ENCODE measurements at places on chromosomes 7 and 10.
A peak's percentile ranks its signal among the peaks of the same experiment; 100 is the strongest.

DNA sequence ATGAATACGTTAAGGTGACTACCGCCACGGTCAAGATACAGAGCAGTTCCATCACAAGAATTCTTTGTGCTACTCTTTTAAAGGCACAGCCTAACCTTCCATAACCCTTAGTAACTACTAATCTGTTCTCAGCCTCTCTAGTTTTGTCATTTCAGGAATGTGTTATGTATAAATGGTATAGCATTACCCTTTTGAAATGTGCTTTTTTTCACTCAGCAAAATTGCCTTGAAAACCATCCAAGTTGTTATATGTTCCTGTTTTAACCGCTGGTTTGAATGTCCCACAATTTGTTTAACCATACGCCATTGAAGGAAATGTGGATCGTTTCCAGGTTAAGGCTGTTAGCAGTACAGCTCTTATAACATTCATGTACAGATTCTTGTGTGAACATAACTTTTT lies 32.0 kb downstream of the WAC start:
- peak; percentile 46 for DNase-seq

DNA sequence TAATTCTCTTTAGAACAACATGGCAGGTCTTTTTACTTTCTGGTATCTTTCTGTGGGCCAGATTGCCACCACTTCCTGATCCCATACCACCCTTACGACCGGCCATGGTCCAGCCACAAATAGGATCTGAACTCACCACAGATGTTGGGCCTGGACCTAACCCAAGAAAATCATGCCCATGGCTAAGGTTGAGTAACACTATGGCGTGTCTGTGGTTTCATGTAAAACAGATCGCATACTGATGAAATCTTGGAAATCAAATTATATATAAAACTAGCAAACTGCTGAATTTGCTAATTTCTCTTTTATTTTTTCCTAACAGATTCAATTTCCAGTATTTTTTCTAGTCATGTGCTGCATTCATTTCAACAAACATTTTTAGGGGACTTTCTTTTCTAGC lies 77.2 kb downstream of the CH25H start:
- DNase-seq = peak; percentile 94

GRCh38 chr10:62333135-62333889 lies 40.9 kb upstream of the ZNF365 start:
- DNase-seq = no peak

DNA sequence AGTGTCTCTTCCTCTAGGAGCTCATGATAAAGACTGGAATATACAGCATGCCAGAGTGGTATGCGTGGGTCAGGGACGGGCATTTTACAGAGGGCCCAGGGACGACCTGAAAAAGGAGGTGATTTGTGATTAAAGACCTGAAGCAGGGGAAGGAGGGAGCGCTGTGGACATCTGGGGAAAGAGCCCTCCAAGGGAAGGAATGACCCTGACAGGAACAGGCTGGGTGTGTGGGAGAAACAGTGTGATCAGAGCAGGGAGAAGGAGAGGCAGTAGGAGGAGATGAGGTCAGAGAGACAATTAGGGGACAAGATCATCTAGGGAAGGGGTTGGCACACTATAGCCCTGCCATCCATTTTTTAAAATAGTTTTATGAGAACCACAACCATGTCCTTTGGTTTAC lies 3.4 kb upstream of the RASSF4 start:
- DNase-seq = no peak

DNA sequence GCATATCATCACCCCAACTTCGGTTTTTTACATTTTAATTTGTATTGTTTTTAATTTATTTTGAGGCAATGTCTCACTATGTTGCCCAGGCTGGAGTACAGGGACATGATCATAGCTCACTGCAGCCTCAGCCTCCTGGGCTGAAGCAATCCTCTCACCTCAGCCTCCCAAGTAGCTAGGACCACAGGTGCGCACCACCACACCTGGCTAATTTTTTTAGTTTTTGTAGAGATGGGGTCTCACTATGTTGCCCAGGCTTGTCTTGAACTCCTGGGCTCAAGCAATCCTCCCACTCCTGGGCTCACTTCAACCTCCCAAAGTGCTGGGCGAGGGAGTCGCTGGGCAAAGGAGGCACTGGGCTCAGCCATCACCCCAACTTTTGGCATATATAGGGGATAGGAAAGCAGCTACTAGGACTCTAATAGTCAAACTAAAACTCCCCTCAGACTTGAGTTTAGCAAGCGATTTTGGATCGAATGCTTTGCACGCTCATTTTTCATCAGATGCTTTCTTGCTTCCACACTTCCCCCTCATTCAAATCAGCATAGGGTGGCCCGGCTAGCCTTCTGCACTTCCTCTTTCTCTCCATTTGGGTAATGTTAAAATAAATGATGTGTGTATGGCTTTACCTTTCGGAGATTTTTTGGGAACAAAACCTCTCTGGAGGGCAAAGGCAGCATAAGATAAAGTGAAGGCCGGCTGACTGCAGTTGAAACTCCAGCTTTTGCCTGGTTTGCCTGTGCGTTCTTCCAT lies 20.8 kb upstream of the NMT2 start:
- DNase-seq = no peak

DNA sequence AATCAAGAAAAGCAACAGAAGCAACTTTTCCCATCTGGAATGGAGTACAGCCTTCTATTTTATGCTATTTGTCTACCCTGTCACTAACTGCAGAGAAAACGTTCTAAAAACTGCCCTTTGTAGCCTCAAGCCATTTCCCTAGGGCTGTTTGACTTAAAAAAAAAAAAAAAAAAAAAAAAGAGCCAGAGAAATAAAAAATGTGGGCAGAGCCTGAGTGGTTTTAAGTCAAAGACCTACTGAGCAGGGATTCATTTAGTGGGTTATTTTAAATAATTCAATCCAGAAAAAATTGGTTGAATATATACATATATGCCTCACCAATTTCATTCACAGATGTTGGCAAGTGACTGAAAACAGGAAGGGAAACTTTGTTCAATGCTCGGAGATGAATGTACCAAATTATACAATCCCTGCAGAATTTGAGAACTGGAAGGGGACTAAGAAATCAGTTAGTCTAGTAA lies 75.2 kb downstream of the PPP1R3C start:
- DNase-seq = peak; percentile 61

DNA sequence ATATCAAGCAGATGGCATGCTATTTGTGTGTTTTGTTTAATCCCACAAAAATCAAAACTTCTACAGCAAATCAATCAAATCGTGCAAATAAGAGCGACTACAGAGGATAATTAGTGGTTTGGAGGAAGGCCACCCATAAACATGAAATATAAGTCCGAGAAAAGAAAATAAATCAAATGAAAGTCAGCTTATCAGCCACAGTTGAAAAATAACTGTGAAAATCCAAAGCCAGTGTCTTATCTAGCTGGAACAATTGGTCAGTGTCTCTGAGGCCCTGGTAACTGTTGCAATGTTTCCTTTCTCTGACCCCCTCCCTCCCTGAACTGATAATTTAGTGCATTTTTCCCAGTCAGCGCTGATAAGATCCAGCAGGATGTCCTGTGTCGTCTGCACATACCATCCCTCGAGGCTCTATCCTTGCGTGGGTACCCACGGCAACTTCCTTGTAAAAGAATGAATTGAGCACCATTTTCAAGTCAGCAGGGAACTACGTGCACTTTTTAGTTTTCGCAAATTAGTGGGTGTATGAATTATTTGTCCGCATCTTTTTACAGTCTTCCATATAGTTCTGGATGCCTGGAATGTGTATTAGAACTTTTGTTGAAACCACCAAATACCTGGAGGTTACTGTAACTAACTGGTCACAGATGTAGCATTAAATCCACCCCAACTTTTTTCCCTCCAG lies 10.8 kb upstream of the JCAD start:
- DNase-seq = peak; percentile 57

GRCh38 chr10:9045311-9045710 lies 990.8 kb downstream of the GATA3 start:
- DNase-seq = no peak

DNA sequence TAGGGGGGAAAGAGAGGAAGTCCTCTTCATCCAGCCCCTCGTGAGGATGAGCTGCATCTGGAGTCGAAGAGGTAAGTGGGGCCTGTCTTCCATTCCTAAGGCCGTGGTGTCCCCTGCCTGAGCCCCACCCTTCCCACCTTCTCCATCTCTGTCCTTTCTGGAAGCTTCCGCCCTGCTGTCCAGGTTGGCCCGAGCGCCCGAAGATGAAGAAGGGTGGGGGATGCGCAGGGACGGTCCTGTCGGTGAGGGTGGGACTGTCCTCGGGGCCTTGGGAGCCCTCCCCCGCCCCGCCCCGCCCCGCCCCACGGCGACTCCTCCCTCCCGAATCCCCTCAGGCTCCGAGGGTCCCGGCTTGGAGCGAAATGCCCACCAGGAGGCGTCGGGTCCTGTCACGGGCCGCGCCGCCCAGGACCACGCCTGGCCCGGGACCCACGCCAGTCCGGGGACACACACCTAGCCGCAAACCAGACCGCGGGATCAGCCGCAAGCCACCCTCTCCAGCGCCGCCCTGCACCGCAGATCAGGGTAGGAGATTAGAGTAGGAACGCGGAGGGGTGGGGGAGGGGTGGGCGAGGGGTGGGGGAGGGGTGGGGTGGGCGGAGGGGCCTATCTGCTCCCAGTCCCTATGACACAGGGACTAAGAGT lies 15.3 kb downstream of the GPRIN2 start:
- peak; percentile 29 for DNase-seq

GRCh38 chr10:132590094-132590751 lies 52.6 kb downstream of the INPP5A start:
- DNase-seq = no peak
